HT-29 (cell line): ENCODE measurements at places on chromosomes 7 and 10.

- peak; percentile 84 for DNase-seq
Observed at GRCh38 chr7:92634924-92635519, 44.8 kb upstream of the FAM133B start.

DNA sequence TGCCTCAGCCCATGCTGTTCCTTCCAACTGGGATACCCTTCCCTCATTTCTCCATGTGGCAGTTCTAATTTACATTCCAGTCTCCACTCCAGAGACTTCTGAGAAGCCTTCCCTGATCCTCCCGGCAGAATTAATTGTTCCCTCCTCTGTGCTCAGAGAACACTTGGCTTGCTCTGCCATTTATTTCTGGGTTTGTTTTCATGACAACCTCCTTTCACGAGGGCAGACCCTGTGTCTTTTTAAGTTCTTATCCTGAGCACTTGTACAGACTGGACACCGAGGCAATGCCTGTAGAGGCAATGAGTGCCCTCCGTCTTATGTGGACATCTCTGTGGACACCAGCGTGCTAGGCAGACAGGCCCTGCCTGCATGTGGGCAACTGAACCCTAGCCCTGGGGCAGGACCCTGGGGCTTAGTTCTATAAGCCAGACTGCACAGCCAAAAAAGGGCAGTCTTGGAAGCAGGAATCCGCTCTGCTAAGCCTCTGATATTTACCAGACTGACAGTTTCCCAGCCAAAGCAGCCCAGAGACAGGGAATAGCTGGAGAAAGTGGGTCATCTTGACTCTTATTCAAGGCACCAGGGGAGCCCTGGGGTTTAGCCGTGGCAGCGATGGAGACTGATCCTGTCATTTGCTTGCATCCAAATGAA lies 474.0 kb downstream of the RPS24 start:
- no peak for DNase-seq

DNA sequence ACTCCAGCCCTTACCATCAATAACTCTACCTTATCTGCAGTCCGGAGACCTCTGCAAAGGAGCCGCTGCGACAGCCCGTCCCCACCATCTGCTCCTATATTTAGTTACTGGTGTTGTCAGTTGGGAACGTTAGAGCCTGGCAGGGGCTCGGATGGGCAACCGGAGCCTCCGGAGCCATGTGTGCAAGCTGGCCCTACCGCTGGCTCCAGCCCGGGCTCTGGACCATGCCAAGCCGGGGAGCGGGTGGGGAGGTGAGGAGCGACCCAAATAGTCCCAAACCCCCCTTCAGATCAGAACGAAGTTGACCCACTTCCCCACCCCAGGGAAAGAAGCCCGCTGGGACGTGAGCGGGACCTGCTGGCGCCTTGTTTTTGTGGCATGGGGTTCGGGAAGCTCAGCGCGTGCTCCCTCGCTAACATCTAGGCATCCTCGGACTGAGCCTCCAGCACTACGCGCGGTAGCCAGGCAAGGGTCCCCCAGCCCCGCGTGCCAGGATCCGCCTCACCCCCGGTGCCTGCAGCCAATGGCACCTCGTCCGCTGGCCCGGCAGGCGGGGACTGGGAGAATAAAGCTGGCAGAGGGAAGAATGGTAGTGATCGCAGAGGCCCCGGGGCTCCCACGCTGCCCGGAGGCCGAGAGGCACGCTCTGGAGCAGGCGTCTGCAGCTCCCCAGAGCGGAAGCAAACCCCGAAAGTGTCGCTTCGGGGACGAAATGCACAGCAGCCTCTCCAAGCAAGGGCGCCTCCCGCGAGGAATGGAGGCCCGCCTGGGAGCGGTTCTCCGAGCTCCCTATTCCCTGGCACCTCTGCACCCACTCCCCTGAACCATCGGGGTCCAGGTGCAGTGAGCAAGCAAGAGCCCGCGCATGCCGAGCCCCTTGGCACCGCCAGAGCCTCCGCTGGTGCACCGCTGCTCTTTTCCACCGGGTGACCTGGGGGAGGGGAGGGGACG lies 679 bp downstream of the LRRC20 start:
- DNase-seq: peak; percentile 52

GRCh38 chr7:66419210-66419609 lies 209.5 kb upstream of the KCTD7 start:
- DNase-seq: no peak

DNA sequence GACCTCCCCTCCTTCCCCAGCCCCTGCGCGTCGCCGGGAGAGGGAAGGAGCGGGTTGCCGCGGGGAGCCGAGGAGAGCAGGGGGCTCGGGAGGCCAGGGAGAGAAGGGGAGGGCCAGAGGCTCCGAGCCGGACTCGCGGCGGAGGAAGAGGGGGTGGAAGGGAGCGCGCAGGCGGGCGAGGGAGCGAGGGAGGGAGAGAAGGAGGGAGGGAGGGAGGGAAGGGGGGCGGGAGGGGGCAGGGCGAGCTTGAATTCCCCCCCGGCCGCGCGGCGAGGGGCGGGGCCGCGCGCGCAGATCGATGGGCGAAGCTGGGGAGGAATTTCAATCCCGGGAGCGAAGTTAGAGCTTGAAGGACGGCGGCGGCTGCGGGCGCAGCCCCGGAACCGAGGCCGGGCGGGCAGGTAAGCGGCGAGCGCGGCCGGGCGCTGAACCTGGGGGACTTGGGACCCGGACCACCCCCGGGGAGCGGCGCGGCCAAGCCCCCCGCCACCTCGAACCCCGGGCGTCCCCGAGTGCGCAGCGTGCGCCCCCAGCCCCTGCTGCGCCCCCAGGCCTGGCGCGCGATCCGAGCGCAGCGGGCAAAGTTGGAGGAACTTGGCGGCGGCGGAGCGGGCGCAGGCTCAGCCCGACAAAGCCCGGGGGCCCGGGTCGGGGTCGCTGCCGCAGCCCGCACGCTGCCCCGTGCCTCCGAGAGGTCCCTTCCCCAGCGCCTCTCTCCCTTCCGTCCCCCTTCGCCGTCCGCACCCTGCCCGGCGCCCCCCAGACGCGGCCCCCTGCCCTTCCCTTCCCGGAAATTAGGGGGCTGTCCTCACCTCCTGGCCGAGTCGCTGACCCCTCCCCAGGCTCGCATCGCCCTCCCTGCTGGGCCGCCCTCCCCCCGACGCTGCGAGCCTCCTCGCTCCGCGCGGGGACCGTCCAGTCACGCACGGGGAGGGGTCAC lies at the start of gene ELFN1:
Gene ELFN1, plus strand, starts transcription at position 324 of the 940 bp plus-strand sequence. CDS start 74,320 bp downstream, outside the sequence.
- DNase-seq: no peak

DNA sequence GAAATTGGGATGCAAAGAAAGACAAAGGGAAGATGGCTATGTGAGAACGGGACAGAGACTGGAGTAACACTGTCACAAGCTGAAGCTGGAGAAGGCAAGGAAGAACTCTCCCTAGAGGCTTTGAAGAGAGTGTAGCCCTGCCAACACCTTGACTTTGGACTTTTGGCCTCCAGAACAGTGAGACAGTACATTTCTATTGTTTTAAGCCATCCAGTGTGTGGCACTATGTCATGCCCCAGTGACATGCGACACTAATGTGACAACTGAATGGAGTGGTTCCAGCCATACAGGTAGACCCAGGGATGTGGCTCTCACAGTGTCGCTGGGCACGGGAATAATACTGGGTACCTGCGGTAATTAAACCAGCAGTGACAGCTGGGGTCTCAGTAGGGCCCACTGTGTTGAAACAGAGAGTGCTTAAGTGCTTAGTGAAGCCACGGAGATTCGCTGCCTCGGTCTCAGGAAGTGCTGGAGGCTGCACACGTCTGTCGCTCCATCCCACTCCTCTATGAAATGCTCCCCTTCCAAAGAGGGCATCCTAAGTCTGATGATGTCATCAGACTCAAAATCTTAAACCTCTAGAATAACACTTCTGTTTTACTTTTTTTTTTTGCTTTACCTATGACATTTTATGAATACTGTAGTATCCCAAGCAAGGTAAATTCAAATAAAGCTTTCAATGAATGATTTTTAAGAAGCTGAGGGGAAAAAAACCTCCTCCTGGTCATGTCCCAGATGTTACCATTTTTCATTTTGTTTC lies 154.6 kb upstream of the RHEB start:
- no peak for DNase-seq

DNA sequence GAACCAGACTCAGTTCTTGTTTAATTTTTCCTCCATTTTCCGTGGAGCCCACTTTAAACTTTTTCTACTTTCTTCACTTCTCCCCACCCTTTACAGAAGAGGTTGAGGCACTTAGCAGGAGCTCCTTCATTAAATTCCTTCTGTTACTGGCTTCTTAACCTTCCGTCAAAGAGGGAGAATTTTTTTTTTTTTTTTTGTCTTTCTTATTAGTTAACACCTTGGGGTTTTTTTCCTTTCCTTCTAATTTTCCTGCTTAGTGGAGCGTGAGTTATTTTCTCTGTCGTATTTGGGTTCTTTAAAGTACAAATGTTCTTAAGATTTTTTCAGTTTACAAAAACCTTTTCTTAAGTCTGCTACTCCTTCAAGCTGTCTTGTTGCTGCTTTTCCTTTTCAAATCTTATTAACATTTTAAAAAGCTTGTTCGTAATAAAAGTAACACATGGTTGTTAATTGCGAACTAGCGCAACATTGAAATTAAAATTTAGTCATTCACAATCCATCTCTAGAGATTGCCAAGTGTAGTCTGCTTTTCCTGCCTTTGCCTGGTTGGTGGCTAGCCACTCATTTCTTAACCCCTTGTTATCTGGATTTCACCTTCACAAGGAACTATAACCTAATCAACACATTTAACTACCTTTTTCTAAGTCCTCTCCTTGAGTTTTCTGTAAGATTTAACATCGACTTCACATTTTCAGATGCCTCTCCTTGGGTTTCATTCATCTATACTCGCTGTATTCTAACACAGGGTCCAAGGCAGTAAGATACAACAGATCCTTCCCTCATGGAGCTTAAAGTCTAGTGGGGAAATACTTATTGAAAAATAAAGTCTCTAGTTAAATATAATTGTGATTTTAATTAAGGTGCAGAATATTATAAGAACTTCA lies 2.0 kb downstream of the BMPR1A start:
- peak; percentile 41 for DNase-seq

DNA sequence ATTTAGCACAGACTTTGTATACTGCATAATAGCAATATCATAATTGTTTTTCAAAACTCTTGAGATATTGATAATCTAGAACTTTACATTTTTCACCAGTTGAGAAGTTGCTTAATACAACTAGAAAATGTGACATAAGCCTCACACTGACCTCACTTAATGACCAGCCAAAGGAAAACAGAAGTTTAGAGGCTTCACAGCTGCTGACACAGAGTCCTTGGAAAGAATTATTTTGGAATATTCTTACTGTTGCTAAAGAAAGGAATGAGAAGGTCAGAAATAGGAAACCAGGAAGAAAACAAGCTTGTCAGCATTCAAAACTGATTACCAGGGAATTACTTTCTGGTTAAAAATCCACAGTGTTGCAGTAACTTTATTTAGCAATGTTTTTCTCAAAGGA lies 35.5 kb upstream of the WASL start:
- no peak for DNase-seq

- no peak for DNase-seq
Observed at GRCh38 chr7:53539558-53539957, 504.1 kb downstream of the POM121L12 start.

DNA sequence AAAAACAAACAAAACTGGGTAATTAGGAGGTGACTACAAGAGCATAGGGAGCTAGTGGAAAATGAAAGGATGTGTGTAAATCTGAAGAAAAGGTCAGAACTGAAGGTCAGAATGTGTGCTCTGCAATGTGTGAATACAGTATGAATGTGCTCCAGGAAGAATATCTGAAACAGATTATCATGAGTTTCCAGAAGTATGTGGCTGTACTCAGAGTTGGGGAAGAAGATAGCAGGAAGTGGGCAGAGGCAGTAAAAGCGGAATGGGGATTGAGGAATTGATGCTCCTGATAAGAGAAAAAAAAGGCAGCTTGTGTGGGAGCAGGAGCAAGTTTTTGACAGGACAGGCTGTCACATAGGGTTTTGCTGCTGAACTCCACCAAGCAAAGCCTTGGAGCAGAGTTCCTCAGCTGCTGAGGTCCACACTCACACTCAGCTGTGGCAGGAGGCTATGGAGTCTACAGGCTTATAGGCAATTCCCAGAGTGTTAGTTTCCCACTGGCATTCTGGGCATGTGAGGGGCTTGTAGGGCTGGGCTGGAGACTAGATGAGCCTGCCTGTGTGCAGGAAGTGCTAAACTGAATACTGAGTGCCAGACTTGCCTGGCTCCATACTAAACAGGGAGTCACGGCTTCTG lies 22.9 kb downstream of the H2AZ2 start:
- no peak for DNase-seq

GRCh38 chr10:102394801-102395399 lies 605 bp upstream of the NFKB2 start:
- no peak for DNase-seq

DNA sequence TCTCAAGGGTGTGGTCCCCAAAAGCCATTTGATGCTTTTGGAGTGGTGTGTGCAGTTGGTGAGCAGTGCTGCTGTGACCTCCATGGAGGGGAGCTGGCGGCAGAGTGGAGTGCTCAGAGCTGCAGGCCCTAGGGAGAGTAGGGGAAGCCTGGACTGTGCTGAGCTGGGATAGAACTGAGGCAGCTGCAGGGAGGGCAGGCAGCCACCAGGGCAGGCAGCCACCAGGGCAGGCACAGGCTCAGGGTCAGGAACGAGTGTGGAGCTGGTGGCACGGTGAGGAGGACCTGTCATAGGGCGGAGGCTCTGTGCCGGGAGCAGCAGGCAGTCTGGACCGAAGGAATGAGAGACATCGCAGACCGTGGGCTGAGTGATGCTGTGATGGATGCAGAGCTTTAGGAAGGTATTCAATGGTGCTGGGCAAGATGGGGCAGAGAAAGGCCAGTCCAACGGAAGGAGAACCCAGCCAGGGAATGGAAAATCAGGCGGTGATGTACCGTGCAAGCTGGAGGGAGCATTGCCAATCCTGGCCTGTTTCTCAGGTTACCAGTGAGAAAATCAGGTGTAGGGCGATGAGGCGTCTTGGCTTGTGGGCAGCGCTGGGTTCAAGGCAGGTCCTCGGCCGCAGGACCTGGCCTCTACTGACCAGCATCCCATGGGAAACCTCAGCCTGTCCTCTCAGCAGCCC lies 152.6 kb downstream of the CAMK1D start:
- no peak for DNase-seq

DNA sequence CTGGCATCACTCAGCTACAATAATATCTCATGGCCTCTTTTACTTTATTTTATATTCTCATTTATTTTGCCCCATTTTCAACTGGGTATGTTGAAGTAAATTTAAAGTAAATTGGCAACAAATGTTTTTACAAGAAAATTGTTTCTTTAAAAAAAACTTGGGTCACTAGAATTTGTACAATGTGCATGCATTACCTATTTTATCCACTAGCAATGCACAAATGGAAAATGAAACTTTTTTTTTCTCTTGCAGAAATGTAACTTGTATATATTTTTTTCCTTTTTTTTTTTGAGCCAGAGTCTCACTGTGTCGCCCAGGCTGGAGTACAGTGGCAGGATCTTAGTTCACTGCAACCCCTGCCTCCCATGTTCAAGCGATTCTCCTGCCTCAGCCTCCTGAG lies 10.3 kb upstream of the H2AZ2 start:
- no peak for DNase-seq

- peak; percentile 94 for DNase-seq
Observed at GRCh38 chr10:96118604-96119450, 11.3 kb upstream of the ZNF518A start.
